B cell (primary cell): ENCODE measurements at places on chromosomes 6 and 20. TPM values are rescaled to one million over a fixed set of nuclear protein-coding genes. Genes with fewer than 3 reads are reported as not detected.

HRH3 gene
- polyA plus RNA-seq: not detected in 2 replicates

DNA sequence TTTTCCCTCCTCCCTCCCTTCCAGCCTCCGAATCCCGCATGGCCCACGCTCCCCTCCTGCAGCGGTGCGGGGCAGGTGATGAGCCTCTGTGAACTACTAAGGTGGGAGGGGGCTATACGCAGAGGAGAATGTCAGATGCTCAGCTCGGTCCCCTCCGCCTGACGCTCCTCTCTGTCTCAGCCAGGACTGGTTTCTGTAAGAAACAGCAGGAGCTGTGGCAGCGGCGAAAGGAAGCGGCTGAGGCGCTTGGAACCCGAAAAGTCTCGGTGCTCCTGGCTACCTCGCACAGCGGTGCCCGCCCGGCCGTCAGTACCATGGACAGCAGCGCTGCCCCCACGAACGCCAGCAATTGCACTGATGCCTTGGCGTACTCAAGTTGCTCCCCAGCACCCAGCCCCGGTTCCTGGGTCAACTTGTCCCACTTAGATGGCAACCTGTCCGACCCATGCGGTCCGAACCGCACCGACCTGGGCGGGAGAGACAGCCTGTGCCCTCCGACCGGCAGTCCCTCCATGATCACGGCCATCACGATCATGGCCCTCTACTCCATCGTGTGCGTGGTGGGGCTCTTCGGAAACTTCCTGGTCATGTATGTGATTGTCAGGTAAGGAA lies at the start of gene OPRM1:
Gene OPRM1 (plus strand): TSS at position 10 of the 612 bp plus-strand sequence. CDS start 305 bp downstream, at position 315.
- no peaks in the 10 kb centered on the region for H3K27me3 ChIP-seq
- DNase-seq: peak; percentile 3
- H3K4me3 ChIP-seq: no peak within 1 kb of the TSS

DNA sequence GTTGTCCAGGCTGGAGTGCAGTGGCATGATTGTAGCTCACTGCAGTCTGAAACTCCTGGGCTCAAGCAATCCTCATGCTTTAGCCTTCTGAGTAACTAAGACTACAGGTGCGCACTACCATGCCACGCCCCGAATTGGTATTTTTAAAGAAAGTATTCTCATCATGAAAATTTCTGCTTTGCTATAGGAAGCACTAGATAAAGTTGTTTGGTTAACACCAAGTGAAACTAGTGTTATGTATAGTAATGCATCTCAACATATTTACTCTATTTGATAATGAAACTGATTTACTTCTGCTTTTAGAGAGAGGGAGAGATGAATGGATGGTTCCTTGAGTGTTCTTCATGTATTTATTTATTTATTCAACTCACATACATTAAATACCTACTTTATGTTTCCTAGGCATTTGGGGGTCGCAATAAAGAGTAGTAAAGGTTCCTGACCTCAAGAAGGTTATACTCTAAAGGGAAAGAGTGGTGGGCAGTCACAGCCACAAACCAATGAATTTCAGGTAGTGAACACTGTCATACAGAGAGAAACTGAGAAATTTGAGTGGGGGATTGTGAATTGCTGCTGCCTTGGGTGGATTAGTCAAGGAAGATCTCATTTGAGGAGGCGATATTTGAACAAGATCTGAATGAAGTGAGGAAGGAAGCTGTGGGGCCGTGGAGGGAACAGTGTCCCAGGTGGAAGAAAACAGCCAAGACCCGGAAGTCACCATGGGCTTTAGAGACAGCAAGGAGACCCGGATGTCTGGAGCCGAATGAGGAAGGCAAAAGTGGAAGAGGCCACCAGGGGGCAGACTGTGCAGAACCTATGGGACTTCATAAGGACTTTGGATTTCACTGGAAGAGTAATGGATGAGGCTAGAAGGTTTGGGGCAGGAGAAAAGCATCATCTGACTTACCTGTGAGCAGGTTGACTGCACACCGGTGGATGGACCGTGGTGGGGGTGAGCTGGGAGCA lies 185.6 kb downstream of the TSHZ2 start:
- H3K4me1 ChIP-seq: peaks cover 3% of the 10 kb centered on the region
- peak; percentile 52 for DNase-seq
- H3K4me3 ChIP-seq: no peak overlapping the region
- H3K27me3 ChIP-seq: no peaks in the 10 kb centered on the region

GRCh38 chr6:155449450-155450239 lies 6.0 kb downstream of the NOX3 start:
- H3K27me3 ChIP-seq: no peaks in the 10 kb centered on the region
- no peak overlapping the region for H3K27ac ChIP-seq
- no peaks in the 10 kb centered on the region for H3K4me1 ChIP-seq
- H3K4me3 ChIP-seq: no peak overlapping the region

NKAPL gene
- not detected in 2 replicates for polyA plus RNA-seq

RAET1G gene
- not detected in 2 replicates for polyA plus RNA-seq

- H3K4me3 ChIP-seq: no peak overlapping the region
- H3K27me3 ChIP-seq: no peaks in the 10 kb centered on the region
- no peaks in the 10 kb centered on the region for H3K36me3 ChIP-seq
These were observed 120.8 kb downstream of the MOXD1 start for GRCh38 chr6:132280436-132280835.

DNA sequence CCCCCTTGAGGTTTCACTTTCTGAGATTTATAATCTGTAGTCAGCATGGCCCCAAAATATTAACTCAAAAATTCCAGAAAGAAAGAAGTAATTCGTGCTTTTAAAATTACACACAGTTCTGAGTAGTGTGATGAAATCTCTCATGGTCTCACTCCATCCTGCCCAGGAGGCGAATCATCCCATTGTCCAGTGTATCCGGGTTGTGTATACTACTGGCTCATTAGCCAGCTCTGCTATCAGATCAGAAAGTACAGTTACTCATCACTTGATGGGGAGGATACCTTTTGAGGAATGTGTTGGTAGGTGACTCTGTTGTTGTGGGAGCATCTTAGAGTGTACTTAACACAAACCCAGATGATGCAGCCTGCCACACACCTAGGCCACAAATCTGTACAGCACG lies 65.2 kb downstream of the CDC5L start:
- no peaks in the 10 kb centered on the region for H3K4me1 ChIP-seq
- H3K27ac ChIP-seq: no peak overlapping the region
- H3K27me3 ChIP-seq: peaks cover 4% of the 10 kb centered on the region
- H3K4me3 ChIP-seq: no peak overlapping the region
- DNase-seq: no peak

GRCh38 chr6:29965873-29966601 lies 23.7 kb downstream of the HLA-A start:
- peak overlapping the region; percentile 47 for H3K27ac ChIP-seq
- H3K4me3 ChIP-seq: peak overlapping the region; percentile 40
- no peaks in the 10 kb centered on the region for H3K36me3 ChIP-seq
- no peaks in the 10 kb centered on the region for H3K27me3 ChIP-seq
- DNase-seq: peak; percentile 62

CD109 gene
- polyA plus RNA-seq: not detected in 2 replicates

GNRH2 gene
- not detected in 2 replicates for polyA plus RNA-seq
